ENCODE measurements at places on chromosomes 7 and 10.

GRCh38 chr10:60537697-60538096, 148.0 kb upstream of the ANK3 start:
- DNase-seq = no peak

DNA sequence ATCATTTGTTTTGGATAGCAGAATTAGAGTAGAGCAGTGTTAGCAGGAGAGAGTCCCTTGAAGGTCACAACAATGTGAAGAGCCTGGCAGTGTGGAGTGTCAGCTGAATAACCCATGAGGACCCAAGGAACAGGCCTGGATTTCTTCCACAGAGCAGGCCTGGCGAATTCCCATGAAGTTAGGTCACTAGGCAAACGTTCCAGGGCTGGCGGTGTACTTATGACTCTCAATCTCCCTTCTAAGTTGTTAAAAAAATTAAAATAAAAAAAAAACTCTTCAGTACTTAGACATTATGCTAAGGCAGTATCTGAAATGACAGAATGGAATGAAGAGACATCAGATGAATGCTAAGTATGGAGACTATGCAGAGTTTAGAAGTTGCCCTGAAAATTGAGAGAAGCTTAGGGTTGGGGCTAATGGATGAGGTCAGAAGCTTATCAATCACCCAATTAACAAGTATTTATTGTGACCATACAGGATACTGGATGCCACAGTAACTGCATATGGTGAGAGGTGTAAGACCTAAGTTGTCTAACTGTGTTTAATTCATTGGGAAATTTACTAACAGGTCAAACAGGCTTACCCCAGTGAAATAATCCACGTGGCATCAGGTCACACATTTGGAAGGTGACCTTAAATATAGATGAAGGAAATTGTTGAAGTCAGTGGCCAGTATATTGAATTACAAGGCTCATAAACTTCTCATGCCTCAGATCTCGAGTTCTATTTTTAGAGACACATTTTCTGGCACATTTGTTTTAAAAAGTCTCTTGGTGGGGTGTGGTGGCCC, 126.2 kb upstream of the NRP1 start:
- DNase-seq = no peak

- DNase-seq = peak; percentile 4
These were observed 101.1 kb upstream of the TARP start for GRCh38 chr7:38374507-38374906.

- no peak for DNase-seq
These were observed 34.3 kb upstream of the PHF14 start for GRCh38 chr7:10939237-10939910.

GRCh38 chr10:82394122-82394521, 519.1 kb downstream of the NRG3 start:
- DNase-seq = no peak

- DNase-seq = no peak
These were observed 15.4 kb upstream of the LYZL1 start for GRCh38 chr10:29273478-29273877.

GRCh38 chr7:50335795-50336754, 31.6 kb downstream of the IKZF1 start:
- no peak for DNase-seq

- DNase-seq = no peak
These were observed 224.8 kb downstream of the FGFR2 start for GRCh38 chr10:121373411-121373810.

DNA sequence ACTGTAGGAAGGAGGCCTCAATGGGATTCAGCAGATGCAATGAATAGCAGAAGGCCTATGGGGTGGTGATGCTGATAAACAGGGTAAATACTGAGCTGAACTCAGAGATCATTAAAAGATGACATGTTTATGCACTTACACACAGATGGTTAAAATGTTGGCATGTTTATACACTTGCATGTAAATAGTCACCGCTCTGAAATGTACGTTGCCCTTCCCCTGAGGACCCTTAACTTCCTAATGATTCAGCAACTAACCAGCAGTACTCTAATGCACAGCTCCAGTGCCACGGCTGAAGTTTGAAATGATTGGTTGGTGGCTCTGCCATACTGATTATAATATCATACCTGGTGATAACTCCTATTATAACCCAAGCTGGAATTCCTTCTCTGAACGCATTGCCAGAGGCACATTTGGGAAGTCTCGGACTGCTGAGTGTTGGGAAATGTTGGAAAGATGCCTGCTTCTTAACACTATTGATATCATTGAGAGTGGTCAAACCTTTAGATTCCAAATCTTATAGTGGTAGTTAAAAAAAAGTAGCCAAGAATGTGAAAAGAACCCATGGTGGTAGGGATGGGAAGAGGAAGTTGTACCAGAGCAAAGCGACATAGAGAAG, 3.7 kb upstream of the CAV1 start:
- DNase-seq = no peak

GRCh38 chr7:87058744-87059524, 520 bp downstream of the ELAPOR2 start:
- no peak for DNase-seq

DNA sequence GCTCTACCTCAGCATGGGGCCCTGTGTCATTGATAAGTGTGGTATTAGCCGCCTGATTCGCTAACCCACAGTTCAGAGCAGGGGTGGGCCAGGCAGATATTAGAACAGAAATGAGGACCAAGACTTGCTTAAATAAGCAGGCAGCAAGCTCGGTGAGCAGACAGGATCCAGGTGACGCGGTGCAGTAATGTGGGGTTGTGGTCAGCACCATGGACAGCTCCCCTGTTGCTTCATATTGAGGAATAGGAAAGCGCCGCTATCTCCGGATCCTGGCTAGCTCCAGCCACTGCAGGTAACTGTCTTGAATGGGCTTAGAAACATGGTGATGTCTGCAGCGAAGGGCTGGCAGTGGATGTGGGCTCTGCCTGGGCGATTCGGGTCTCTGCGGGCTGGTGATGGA, 51.3 kb upstream of the GPR26 start:
- DNase-seq = no peak

DNA sequence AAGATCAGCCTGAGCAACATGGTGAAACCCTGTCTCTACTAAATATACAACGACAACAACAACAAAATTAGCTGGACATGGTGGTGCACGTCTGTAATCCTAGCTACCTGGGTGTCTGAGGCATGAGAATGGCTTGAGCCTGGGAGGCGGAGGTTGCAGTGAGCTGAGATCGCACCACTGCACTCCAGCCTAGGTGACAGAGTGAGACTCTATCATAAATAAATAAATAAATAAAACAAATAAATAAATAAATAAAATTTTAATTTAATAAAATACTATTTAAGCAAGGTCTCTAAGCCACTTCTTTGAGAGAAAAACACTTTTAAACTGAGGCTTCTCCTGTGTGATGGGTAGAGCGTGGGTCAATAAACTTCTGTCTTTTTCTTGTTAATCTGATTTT, 38.3 kb downstream of the MICU1 start:
- no peak for DNase-seq

GRCh38 chr7:6171532-6172223, 100.7 kb downstream of the CYTH3 start:
- DNase-seq = no peak

- peak; percentile 9 for DNase-seq
These were observed 31.0 kb downstream of the MKI67 start for GRCh38 chr10:128095027-128095752.

DNA sequence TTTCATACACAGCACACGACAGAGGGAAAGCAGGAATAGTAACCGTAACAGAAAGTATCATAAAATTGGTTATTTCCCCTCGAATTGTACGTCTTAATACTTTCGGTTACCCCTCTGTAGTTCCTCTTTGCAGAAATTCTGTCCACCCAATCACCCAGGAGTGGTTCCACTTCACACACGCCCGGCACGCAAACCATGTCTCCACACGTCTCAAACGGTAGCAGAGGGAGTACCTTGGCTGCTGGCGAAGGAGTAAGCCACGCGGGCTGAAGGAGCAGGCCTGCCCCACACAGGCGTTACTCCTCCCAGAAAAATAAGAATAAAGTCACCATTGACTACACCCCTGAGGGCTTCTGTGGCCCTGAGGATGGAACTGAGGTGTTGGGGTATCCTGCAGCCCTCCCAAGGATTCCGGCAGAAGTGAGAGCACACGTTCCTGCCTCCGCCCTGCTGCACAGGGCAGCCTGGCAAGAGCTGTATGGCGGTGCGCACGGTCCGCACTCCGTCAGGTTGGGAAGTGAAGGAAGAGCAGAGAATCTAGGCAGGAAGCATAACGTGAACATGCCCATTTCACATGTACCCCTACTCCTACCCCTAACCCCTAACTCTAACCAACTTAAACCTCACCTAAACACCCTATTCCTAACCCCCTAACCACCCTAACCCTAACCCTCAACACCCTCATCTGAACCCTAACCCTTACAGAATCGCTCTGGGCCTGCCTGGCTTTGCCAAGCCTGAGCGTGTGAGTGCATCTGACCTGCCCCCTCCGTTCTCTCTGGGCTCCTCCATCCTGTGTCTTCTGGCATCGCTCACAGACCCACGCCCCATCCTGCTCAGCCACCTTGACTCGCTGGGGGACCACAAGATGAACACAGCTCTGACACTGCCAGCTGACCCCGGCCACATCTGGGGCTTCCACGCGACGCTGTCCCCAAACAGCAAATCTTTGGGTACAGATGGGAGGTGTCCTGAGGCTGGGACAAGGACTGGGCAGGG, 18.2 kb downstream of the GPR146 start:
- DNase-seq = no peak

- DNase-seq = no peak
These were observed 16.0 kb downstream of the CHRM2 start for GRCh38 chr7:136884492-136884891.

DNA sequence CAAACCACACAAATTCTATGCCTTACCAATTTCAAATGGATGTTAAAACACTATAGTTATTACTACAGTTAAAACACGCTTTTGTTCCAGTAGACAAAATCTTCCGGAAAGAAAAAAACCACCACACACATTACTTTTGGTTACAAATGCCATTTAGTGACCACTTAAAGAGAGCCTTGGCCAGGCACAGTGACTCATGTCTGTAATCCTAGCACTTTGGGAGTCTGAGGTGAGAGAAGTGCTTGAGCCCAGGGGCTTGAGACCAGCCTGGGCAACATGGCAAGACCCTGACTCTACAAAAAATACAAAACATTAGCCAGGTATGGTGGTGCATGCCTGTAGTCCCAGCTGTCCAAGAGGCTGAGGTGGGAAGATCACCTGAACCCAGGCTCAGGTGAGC, 7.2 kb downstream of the TNPO3 start:
- no peak for DNase-seq

DNA sequence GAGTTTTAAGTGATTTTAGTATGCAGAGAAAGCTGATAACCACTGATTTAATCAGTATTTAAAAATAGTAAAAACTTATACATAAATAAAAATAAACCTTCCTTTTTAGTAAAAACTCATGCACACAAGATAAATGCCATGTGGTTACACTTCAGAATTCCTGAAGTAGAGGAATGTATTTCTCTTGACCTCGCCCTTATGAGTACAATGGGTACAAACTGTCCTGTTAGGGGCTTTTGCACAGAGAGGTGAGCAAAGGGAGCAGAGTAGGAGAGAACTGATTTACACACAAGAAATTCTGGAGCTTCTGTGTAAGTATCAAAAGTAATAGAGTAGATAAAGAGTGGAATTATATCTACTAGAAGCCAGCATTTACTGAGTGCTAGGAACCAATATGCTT, 279.6 kb downstream of the PPP1R3A start:
- no peak for DNase-seq

GRCh38 chr10:74924251-74924963, 98.0 kb downstream of the KAT6B start:
- no peak for DNase-seq

- DNase-seq = no peak
These were observed 13.1 kb downstream of the FXYD4 start for GRCh38 chr10:43384252-43385221.

GRCh38 chr7:157520249-157520648, 183.4 kb downstream of the DNAJB6 start:
- DNase-seq = no peak

GRCh38 chr10:46520941-46521340, 35.5 kb downstream of the GPRIN2 start:
- no peak for DNase-seq

DNA sequence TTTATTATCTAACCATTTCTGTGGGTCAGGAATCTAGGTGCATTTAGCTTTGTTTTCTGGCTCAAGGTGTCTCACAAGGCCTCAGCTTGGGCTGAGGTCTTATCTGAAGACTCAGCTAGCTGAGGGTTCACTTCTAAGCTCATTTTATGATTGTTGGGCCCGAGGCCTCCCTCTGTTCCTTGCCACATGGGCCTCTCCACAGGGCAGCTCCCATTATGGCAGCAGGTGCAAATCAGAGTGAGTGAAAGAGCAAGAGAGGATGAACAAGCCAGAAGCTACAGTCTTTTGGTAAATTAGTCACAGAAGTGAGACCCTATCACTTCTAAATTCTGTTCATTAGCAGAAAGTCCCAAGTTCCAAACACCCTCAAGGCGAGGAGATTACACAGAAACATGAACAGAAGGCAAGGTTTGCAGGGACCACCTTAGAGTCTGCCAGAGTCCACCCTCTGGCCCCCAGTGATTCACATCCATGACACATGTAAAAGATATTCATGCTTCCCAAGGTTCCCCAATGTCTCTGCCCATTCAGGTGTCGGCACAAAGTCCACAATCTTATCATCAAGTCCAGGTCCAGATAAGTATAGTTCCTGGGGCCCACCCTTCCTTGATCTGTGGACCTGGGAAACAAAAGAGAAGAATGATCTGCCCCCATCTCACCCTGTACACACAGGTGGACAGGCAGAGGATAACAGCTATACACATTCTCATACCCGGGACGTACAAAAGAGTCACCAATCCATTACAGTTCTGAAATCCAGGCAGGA, 23.7 kb downstream of the FIGNL1 start:
- DNase-seq = no peak

- no peak for DNase-seq
These were observed 15.1 kb upstream of the CRYGN start for GRCh38 chr7:151454932-151455530.

DNA sequence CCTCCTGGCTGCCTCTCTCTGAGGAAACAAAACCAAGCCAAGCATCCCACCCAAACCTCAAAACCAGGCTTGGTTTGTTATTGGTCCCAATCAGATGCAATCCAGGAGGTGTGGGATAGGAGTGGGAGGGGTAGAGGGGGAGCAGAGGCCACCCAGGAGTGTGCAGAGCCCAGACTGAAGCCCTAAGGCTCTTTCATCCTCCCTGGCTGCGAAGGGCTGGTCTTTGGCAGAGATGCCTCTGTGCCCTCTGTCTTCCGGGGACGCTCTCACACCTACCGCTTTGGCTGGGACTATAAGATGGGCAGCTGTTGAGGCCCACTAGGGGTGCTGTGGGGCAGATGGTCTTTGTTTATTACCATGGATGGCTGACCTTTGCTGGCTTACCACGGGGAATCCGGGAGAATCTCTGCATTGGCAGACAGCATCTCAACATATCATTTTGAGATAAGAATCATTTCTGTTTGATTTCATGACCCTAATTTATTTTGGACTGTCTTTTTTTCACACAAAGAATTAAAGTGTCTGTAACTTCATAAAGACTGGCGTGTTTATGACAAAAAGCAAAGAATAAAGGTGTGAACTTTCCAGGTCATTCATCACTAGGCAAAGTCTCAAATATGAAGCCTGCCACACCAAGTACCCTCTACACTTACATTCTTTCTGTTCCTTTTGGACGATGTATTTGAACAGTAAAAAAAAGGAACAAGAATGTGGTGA, 6.5 kb upstream of the DENND2A start:
- DNase-seq = no peak

Data from NK-92 treated with Interleukin-12 subunit alpha and Interleukin-12 subunit beta, amount 100 ng/mL, for 24 hours (cell line).